Activated naive CD4-positive, alpha-beta T cell treated with Interleukin-2 at 50 U/mL for 16 hours (primary cell): ENCODE measurements at places on chromosomes 4 and X.

- DNase-seq, result no peak
Observed at GRCh38 chr4:68176904-68177303, 47.2 kb upstream of the TMPRSS11F start.

- DNase-seq, result no peak
Observed at GRCh38 chr4:154741131-154741665, 2.6 kb upstream of the LRAT start.

GRCh38 chr4:14771094-14771493 is 231.2 kb upstream of the CPEB2 start:
- DNase-seq, result no peak

- DNase-seq, result no peak
Observed at GRCh38 chr4:24560868-24561368, 23.4 kb downstream of the DHX15 start.

DNA sequence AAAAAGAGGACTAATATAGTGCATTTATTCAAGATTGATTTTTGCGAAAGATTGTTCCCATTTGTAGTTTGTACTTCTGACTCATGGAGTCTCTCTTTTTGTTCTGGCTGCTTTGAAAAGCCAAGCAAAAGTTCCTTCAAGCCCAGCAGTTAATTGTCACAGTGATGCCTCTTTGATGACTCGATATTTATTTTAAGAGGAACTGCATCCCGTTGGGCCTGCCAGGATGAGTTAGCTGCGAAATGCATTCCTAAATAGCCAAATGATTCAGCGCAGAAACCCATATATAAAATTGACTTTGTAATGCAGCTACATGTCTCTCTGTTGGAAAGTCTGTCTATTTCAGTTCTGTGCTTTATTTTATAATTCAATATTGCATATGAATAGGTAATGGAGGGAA is 295.1 kb downstream of the GBA3 start:
- no peak for DNase-seq

DNA sequence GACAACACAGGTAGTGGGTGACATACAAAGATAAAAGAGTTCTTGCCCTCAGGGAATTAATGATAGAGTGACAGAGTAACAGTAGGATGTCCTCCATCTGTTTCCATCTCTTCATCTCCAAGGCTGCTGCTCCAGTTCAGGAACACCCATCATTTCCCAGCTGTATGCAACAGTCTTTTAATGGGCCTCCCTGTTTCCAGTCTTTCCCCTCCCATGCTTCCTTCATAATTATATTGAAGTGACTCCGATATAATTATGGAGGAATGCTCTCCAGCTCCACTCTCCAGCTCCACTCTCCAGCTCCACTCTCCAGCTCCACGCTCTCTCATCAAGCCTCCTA is 65.3 kb upstream of the MSN start:
- no peak for DNase-seq

GRCh38 chrX:149527705-149528104 is 13.1 kb upstream of the EOLA1 start:
- DNase-seq, result peak; percentile 31

GRCh38 chr4:158003212-158003611 is 169.6 kb downstream of the GASK1B start:
- no peak for DNase-seq

DNA sequence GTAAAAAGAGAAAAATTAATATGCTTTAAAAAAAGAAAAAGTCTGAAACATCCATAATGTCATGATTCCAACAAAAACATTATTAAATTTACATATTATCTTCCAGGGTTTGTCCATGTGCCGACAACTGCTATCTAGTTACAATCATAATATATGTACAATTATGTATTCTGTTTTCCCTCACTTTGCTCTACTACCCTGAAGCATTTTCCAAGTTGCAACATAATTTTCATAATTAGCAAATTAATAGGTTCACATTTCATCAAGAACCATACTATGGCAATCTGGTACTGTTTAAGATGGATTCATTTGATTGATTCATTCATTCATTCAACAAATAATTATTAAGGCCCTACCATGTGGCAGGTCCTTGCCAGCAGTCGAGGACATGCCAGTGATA is 128.9 kb upstream of the LEF1 start:
- no peak for DNase-seq

DNA sequence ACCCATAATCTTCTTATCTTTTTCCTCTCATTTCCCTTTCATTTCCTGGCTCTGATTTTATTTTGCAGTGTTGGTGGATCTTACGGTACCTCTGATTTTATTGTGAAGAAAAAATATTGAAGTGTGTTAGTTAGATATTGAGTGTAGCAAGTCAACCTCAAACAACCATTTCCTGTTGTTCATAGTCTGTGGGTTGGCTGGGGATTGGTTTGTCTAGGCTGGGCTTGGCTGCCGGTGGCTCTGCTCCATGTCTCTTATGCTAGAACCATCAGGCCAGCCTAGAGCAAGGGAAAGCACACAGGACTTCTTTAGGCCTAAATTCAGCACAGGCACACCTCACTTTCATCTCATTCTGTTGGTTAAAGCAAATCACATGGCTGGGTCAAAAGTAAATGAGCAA is 383.1 kb upstream of the LCORL start:
- no peak for DNase-seq

DNA sequence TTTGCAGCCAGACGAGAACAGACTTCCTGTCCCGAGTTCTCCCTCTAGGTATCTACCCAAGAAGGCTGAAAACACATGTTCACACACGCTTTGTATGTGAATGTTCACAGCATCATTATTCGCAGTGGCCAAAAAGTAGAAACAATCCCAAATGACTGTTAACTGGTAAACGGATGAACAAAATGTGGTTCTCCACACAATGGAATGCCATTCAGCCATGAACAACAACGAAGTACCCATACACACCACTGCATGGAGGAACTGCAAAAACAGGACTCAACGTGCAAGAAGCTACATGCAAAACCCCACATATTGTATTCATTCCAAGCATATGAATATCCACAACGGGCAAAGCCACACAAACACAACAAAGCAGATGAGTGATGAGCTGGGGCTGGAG is 45.0 kb downstream of the PDHA1 start:
- DNase-seq, result no peak

DNA sequence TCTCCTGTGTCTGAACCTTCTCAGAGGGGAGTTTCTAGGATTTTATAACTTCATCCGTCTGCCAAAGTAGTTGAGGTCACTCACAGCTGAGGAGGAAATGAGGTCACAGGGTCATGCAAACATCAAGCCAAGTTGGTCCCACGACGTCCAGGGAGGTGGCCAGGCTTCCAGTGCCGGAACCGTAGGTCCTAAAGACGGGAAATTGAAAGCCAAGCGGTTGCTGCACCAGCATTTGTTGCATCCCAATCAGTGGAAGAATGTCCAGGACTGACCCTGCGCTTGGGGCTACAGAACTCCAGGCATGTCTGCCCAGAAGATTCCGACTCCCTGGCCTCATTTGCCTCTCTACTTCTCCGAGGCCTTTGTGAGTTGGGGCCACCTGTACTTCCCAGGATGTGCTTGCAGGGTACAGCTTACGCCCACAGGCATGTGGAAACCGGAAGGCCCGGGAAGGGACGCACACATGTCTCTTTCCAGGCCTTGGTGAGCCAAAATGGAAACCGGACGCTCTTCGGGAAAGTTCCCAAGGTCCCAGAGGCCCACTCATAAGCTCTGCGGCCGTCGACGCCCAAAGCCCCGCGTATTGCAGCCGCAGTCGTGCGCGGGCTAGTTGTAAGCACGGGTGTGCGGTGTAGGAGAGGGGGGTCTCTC is 9.3 kb downstream of the PRDM8 start:
- DNase-seq, result no peak

GRCh38 chr4:28799696-28800095 is 1920.5 kb upstream of the PCDH7 start:
- DNase-seq, result no peak

- no peak for DNase-seq
Observed at GRCh38 chrX:100654261-100654660, 10.3 kb downstream of the SRPX2 start.

- no peak for DNase-seq
Observed at GRCh38 chr4:80011636-80012236, 61.3 kb downstream of the ANTXR2 start.

GRCh38 chr4:153560908-153561307 is 94.7 kb downstream of the TMEM131L start:
- no peak for DNase-seq

DNA sequence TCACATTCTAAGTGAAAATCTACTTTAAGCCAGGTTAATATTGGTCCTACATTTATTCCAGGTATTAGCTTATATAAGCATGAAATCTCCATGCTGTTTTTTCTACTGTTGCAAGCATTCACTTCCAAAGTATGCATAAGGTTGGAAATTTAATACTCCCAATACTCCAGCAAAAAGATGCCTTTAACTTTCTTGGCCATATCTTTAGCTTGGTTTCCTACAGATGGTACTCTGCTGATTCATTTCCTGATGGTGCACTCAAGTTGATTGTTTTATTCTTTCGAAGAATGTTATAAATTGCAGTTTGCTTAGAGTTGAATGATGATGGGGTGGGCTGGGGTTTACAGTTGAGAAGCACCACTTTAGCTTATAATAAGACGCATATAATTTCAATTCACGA is 330.2 kb downstream of the PTTG2 start:
- no peak for DNase-seq

GRCh38 chr4:63786171-63786570 is 623.1 kb downstream of the TECRL start:
- DNase-seq, result no peak

GRCh38 chr4:151417766-151418376 is 8.9 kb downstream of the FHIP1A start:
- no peak for DNase-seq

- DNase-seq, result no peak
Observed at GRCh38 chrX:130263016-130263415, 5.7 kb downstream of the ZNF280C start.

- no peak for DNase-seq
Observed at GRCh38 chr4:105068516-105068915, 78.2 kb upstream of the TET2 start.

GRCh38 chrX:127085939-127086338 is 266.4 kb downstream of the PRR32 start:
- no peak for DNase-seq

- DNase-seq, result no peak
Observed at GRCh38 chrX:16511796-16512776, 137.9 kb upstream of the S100G start.

- DNase-seq, result no peak
Observed at GRCh38 chr4:175263537-175263936, 345.4 kb downstream of the ADAM29 start.

DNA sequence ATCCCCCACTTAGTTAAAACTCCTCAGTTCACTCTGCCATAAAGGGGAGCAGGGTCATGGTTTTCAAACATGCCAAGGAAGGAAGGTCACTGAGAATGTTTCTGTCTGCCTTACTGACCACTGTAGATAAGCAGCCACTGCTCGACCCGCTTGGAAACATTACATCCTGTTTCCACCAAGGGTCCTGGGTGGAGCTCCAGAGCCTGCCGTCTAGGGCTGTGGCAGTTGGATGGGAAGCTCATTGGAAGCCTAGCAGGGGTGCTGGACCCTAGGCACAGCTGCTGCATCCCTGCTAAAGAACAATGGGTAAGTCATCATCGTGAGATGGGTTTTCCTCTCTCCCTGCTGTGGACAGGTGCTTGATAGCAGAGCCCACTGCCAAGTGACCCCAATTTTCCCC is 76.0 kb upstream of the SRD5A3 start:
- no peak for DNase-seq

- DNase-seq, result no peak
Observed at GRCh38 chr4:144663834-144664475, 18.0 kb downstream of the HHIP start.

GRCh38 chr4:156775813-156776212 is 195.8 kb downstream of the PDGFC start:
- DNase-seq, result no peak

GRCh38 chr4:93414041-93414550 is 414.5 kb upstream of the ATOH1 start:
- DNase-seq, result no peak

DNA sequence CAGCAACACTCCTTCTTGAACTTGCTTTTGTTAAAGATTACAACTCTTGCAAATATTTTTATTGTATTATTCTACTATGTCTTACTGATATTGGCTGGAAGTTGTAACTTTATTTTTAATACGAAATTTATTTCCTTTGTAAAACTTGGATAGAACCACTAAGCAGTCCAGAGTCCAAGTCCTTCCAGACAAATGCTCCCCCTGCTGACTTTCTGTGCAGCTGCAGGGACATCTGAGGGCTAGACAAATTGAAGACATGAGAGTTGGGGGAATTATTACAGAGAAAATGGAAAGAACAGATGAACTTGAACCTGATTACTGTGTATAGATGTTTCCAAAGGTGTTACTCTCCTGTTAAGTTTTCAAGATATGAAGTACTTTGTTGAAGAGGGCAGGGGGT is 238.8 kb downstream of the GRIA3 start:
- no peak for DNase-seq

DNA sequence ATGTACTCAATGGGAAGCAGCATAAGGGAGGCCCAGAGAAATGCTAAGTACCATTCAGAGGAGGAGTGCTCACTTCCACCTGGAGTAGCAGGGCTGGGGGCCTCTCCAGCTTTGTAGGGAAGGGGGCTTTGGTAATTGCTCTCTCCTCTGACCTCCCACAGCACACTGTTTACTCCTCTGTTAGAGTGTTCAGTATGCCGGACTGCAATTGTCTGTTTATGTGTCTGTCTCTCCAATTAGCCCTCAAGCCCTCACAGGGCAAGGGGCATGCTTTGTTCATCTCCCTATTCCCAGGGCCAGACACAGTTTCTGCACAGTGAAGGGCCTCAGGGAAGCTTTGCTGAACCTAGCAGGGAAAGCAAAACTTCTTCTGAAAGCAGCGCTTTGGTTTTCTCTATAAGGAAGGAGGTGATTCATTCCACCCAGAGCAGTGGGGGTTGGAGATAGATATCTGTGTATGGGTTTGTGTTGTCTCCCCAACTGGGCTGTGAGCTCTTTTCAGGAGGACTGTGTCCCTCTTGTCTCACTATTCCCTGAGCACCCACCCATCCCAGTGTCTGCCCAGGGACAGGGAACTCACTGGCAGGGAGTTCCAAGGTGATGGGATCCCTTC is 50.0 kb upstream of the VMA21 start:
- no peak for DNase-seq

- DNase-seq, result no peak
Observed at GRCh38 chr4:21780148-21780547, 168.4 kb downstream of the KCNIP4 start.

- no peak for DNase-seq
Observed at GRCh38 chrX:19670854-19671620, 155.7 kb upstream of the MAP3K15 start.

DNA sequence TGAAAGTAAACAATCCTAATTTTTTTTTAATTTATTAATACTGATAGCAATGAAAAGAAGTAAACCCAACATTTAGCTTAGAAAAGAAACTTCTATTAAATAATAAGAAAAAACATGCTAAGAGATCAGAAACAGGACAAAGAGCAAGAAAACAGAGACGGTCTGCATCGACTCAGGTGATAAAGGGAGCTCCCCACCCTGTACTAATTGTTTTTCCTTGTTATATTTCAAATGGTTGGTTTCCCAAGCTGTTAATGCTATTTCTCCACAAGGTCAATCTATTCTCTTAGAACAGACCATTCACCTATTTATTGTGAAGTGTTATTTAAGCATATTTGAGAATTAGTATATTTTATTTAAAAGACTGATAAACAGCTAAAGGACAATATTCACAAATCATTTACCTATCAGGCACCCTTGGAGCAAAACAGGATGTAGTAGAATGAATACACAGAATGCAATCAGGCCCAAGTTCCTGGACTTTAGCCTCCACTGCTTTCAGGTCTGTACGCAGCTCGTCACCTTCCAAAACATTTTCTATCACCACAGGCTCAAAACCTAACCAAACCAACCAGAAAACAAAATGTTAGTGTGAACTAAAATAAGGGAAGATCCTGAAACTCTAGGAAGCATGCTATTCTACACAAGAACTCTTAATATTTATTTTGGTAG is 5.5 kb downstream of the SEPSECS start:
- no peak for DNase-seq

GRCh38 chr4:42390622-42391354 is 6.5 kb upstream of the SHISA3 start:
- no peak for DNase-seq
